ENCODE measurements at places on chromosomes 5 and 9.
A peak's percentile ranks its signal among the peaks of the same experiment; 100 is the strongest.

DNA sequence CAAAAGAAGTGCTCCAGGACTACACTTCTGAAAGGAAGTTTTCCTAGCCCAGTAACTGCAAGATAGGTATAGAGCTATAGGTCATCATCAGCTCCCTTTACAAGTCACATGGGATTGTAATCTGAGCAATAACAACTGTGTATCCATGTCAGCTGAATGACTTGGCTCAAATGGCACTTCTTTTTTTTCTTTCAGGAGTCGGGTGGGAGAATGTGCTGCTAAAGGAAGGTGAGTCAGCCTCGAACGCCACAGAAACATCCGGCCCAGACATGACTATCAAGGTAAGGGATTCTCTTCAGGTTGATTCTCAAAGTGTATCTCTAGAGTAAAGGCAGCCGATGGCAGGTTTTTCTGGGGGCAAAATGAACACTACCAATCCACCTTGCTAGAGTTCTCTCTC, 192.2 kb downstream of the C9orf152 start:
- DNase-seq: peak; percentile 88

DNA sequence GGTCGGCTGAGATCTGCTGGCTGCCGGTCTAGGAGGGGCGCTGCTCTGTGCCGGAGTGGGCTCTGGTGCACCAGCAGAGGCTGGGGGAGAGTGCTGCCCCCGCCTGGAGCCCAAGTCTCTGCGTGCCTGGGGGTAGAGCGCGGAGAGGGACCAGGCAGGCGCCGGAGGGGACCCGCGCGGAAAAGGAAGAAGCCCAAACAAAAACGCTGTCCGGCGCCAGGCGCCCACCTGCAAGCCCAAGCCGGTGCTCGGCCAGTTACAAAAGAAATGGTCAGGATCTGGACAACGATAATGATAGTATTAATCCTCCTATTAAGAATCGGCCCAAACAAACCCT, 571 bp upstream of the S1PR3 start:
- no peak for DNase-seq

DNA sequence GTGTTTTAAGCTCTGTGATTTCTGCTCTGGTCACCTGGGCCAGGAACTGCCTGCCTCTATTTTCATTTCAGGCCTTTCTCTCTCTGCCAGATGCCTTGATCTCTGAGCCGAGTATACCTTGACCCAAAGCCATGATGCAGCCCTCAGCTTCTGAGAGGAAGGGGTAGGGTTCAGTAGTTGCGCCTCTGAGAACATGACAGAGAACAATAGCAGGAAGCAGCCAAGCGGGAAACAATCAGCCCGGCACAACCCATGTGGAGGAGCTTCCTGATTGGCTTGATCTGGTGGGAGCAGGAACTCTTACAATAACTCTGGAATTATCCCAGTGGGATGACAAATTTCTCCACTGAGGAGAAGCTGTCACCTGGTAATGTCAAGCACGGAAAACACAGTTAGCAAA, 127.4 kb downstream of the PALM2AKAP2 start:
- DNase-seq: no peak

DNA sequence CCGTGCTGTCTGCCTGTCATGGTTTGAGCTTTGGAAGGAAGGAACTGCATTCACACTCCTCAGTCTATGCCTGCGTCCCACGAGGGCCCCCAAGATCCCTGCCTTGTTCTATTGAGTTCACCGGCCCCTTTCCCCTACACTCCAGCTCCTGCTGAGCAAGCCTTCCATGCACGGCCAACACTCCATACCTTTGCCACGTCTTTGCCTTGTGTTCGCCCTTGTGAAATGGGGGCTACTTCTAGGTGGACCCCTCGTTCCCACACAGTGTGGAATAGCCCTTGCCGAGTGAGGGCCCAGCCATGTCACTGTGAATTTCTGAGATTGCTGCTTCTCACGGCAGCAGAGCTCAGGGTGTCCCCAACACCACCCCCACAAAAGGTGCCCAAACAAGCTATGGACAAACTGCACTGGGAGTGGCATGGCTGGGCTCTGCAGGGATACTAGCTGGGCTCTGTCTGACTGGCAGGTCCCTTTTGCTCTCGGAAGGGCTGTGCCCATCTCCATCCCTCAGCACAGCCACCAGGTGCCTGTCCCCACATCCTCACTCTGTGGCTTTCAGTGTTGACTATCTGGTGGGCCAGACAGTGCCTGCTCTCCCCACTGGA, 67.9 kb upstream of the ADAMTS2 start:
- no peak for DNase-seq

- peak; percentile 78 for DNase-seq
These were observed 7.1 kb upstream of the KLF9 start for GRCh38 chr9:70421272-70422180.

- DNase-seq: no peak
These were observed 4.9 kb downstream of the SMIM3 start for GRCh38 chr5:150783422-150783928.

GRCh38 chr5:177473443-177474001, at the start of gene DBN1:
DBN1 (minus strand) TSS chr5:177473634; CDS start chr5:177473521, 113 bp downstream.
- peak; percentile 36 for DNase-seq
